Effector CD8-positive, alpha-beta T cell (primary cell): ENCODE measurements at places on chromosomes 12 and 14.

GRCh38 chr12:120259418-120260202 is 5.9 kb downstream of the PXN start:
- no peak for DNase-seq

DNA sequence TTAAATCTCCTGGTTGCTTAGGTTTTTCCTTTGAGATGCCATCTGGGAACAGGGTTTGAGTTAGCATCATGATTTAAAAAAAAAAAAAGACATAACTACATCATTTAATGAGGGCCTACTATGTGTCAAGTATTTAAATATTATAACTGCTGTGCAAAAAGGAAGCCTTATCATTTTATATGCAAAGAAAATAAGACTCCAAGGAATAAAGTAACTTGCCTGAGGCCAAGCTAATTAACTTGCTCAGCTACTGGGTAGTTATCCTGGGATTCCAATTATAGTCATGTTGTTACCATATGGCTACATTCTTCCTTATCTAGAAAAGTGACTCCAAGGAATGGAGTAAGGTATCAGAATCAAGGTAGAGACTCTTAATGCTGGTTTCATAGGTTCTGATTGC is 123.5 kb downstream of the SLC41A2 start:
- no peak for DNase-seq

GRCh38 chr12:29863665-29864064 is 79.9 kb upstream of the TMTC1 start:
- no peak for DNase-seq

GRCh38 chr12:105156260-105156659 is 48.7 kb downstream of the WASHC4 start:
- DNase-seq = no peak

GRCh38 chr14:99621948-99622347 is 17.9 kb upstream of the CCDC85C start:
- no peak for DNase-seq

- DNase-seq = no peak
Measured at GRCh38 chr14:96088911-96089310, 49.7 kb downstream of the C14orf132 start.

DNA sequence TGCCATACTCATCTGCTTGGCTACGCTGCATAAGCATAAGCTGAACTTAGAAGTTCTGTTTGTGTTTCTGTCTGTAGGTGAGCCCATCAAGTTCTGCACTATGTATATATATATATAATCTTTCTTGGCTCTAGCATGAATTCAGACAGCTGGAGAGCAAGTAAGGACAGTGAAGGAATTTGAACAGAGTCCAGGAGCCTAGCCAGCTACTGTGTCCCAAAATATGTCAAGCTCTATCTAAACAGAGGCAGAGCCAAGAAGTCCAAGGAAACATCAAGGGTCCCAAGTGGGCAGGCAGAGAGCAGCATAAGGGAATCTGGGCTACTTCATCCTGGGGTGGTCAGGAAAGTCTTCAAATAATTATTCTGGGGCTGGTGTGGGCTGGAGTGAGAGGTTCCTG is 118.5 kb upstream of the NPAS3 start:
- no peak for DNase-seq

- DNase-seq = no peak
Measured at GRCh38 chr12:119672194-119672593, 4.3 kb downstream of the PRKAB1 start.

DNA sequence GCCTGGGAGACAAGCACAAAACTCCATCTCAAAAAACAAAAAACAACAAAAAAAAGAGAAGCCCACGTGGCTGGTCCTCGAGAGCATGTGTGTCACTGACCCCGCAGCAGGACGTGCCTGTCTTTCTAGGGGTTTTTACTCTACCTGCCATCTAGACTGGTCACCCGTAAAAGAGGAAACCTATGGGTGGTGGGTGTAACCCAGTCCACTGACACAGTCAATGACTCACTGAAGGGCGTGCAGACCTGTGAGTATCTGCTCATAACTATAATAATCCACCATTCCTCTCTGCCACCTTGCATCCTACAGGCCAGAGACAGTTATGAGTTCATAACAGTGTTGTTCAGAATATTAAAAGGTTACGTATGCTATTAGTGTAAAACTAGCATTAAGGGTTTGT is 4.6 kb downstream of the GOLGA3 start:
- DNase-seq = no peak

DNA sequence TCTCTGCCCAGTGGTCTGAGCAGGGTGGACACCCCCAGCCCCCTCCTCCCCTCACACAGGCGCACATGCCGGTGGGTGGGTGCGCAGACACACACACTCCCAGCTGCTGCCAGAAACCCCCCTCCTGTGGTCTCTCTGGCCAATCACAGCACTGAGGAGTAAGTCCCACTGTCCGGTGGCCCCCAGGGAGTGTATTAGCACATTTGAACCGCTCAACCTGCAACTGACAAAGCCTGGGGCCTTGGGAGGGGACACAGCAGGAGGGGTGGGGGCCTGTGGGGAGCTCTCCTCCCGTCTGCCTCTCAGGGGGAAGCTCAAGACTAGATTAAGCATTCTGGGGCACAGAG is 11.7 kb downstream of the FIGNL2 start:
- no peak for DNase-seq

DNA sequence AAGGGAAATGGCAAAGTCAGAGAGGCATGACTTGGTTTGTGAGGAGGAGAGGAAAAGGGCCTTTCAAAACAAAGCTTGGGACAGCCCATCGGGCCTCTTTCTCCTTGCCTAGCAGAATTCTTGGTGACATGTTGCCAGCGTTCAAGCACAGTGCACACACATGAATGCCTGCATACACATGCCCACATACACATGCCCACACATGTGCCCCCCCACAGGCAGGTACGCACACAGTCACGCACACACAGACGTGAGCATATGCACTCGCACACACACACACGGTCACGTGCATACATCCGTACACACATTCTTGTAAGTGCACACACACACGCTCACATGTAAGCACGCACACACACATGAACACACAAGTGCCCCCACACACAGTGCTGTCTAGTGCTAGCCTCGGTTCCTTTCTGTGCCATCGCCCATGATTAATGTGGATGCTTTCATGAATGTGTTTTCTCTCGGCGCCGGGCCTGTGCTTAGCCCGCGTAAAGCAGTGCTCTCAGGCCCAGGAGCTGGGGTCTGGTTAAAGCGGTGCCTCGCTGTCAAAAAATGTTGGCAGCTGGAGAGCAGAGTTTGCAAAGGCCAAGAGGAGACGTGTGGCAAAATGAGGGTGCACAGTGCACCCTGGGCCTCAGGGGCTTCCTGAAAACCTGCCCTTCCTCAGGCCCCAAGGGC is 328.8 kb upstream of the DIO3 start:
- no peak for DNase-seq

DNA sequence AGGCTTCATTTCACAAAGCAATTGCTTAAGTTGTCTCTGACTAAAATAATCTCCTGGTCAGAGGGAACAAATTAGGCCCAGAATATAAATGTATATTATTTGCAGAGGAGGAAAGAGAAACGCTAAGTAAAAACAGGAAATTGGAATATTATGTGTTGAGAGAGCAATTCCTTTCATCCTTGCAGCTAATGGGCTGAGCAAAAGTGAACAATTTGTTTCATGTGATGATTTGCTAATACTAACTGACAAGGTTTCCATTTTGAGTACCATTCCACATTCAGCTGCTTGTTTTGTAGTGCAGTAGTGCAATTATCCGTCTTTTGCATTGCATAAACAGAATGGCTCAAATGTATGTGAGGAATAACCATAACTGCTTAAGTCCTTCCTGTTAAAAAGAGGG is 103.2 kb downstream of the TPH2 start:
- no peak for DNase-seq

GRCh38 chr12:53530061-53530460 is 22.8 kb upstream of the NPFF start:
- no peak for DNase-seq

DNA sequence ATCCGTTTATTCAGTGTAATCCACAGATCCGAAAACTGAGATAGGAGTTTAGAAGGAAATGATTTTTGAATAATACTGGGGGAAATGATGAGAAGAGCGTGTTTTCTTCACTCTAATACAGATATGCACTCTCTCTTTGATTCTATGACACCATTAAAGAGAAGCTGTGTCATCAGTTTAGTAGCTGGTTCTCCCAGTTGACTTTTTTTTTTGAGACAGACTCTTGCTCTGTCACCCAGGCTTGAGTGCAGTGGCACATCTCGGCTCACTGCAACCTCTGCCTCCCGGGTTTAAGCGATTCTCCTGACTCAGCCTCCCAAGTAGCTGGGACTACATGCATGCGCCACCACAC is 48.4 kb upstream of the EML1 start:
- DNase-seq = no peak

DNA sequence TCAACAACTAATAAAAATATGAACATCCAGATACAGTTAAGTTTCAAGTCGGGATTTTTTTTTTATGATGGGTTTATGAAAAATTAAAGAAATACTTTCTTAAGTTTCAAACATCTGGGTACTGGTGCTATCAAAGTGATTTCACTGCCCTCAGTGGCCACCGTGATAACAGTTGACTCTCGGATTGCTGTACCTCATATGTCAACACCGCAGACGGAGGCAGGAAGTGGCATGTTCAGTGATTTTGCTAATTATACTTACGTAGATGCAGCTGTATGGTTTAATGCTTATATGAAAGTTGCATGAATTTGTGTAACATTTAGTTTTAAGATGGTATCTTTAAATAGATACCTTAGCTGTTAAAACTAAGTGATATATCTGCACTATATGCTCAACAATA is 20.8 kb upstream of the FBLN5 start:
- no peak for DNase-seq

- no peak for DNase-seq
Measured at GRCh38 chr14:65993103-65993502, 493.1 kb upstream of the CCDC196 start.

GRCh38 chr12:14959463-14959862 is 1.9 kb downstream of the ARHGDIB start:
- DNase-seq = no peak

DNA sequence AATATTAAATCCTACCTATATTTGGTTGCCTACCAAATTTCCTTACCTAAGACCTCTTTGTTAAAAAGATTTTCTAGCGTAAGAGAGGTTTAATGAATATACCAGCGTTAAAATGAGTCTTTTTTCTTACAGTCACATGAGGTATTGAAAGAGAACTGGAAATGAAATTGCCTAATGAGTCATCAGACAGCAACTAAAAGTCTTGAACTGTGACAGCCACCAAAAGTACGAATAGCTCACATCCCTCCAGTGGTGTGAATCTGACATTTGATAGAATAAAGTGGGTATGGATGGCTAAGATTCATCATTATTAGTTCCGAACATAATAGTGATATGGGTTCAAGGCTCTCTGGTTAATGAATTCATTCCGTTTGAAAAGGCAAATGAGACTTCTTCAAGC is 1297.3 kb downstream of the AACS start:
- no peak for DNase-seq

- no peak for DNase-seq
Measured at GRCh38 chr12:47816403-47817271, 3.1 kb downstream of the HDAC7 start.

- no peak for DNase-seq
Measured at GRCh38 chr12:104680491-104680890, 223.7 kb downstream of the CHST11 start.

DNA sequence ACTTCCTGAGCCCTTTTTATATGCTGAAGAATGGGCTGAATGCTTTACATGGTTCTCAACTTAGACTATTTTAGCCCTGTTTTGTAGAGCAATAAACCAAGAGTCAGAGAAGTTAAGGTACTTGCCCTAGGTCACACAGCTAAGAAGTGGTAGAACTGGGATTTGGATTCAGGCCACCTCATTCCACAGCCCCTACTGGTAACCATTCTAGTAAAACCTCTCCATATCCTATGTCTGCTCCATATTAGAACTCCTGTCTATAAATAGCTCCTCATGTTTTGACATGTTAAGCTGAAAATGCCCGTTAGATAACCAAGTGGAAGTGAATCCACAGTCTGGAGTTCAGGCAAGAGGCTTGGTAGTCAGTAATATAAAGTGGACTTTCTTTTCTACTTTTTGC is 111.6 kb downstream of the HECTD4 start:
- no peak for DNase-seq

GRCh38 chr12:62323386-62323785 is 63.2 kb downstream of the USP15 start:
- DNase-seq = no peak

GRCh38 chr12:1501695-1502378 is 92.5 kb downstream of the FBXL14 start:
- no peak for DNase-seq

DNA sequence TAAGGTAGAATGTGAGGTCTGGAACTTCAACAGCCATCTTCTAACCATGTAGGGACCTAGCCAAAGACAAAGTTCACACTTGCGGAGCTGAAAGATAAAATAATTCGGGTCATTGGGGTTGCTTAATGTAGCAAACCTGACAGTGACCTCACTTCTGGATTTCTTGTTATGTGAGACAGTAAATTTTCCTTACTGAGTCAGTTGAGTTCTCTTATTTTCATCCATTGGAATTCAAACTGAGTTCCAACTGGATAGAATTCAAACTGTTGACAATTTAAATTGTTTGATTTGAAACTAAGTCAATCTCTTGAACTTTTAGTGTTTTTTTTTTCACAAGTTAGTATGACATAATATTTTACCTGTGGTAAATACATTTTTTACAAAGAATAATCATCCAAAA is 406.5 kb downstream of the ADAMTS20 start:
- DNase-seq = no peak

DNA sequence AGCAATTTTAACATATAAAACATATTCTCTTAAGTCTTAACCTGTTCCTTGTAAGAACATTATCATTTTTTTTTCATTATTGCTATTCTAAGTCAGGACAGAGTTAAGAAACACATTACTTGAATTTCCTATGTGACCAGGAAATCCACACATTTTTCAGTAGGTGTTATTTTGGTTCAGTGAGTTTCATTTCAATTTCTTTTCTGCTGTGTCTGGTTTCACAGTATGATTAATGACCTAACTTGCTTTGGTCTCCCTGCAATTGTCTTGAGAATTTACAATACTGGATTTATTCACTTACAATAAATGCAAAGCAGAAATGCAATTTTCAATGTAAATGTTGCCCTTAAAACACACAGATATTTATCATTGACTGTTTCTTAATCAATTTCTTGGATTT is 396.9 kb upstream of the TMTC1 start:
- no peak for DNase-seq

GRCh38 chr12:3152011-3152511 is 74.9 kb downstream of the TSPAN9 start:
- no peak for DNase-seq

DNA sequence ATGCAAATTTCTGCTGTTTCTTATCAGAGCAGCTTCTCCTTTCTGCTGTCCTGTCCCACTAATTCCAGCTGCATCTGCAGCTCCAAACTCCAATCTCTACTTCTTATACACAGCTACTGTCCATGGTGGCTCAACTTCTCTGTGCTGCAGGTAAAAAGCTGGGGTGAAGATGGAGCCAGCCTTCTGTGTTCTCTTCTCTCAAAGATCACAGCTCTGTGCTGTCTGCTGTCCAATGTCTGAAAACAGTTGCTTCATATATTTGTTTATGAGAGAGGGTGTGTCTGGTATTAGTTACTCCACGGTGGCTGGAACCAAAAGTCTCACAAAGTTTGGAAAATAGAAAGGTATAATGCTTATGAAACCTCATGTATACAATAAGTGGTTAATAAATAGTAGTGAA is 445.8 kb upstream of the TBX3 start:
- no peak for DNase-seq
